Hepatocyte (in vitro differentiated cells): ENCODE measurements at places on chromosomes 4 and X.

DNA sequence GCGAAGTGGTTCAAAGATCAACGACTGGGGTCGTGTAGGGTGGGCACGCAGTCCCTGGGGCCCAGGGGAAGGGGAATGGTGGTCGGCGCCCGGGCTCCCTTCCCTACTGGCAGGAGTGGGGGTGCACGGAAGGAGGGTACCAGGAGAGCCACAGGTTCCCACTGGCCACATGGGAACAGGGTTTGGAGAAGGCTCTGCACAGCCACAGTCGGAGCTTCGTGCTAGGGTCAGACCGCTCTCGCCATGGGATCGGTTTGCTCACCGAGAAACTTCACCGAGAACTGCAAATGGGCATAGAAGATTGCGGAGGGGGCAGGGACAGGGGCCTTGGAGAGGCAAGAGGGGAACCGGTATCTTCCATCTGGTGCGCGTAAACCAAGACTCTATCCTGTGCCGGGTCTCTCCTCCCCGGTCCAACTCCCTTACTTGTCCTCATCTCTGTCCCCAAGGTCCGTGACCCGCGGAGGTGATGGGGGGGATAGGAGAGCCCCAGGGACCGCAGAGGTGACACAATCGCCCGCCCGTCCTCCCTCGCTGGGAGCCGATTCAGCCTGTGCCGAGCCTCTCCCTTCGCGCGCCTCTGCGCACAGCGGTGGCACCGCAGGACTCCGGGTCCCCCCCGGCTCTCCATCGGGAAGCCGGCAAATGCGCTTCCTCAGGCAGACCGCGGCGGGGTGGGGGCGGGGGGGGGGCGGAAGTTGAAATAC, 1.0 kb downstream of the SCD5 start:
- no peak for DNase-seq

DNA sequence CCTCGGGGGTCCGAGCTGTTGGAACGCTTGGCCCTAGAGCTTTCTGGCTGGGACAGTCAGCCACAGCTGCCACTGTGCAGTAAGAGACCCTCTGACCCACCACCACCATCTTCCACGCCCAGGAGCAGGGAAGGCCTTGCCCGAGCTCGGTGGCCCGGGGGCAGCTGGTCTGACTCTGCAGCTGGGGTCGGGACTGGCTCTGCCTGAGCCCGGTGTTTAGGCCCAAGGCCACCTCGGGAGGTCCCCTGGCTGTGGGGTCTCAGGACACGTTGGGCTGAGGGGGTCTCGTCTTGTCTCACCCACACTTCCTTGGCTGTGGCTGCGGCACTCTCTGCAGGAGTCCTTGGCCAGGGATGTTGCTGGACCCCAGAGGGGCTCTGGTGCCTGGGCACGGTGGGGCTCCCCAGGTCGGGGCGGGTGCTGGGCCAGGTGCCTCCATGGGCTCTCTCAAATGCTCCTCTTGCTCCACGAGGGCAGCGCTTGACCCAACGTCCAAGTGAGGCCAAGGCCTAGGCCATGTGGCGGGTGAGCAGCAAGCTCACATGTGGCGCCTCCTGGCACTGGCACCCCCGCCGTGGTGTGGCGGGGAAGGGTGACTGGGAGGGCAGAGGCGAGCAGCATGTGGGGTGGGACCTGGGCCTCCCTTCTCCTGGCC, 22.9 kb downstream of the DOK7 start:
- no peak for DNase-seq

- DNase-seq = no peak
Observed at GRCh38 chr4:165964591-165964990, 91.6 kb downstream of the TLL1 start.

DNA sequence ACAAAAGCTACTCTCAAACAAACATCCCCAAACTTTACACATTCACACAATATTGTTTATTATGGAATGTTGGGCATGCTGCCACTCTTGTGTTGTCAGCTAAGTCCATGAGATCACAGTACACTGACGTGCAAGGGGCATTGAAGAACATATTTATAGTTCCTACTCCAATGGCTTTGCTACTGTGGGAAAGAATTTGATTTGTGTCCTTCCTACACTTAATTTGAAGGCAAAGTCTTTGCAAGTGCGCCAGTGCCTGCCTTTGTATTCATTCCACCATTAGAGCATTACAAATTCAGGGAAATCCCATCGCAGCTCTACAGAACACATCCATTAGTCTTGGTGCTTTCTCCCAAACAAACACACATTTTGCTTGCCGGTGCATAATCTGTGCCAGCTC, 45.4 kb upstream of the FTHL17 start:
- no peak for DNase-seq

- no peak for DNase-seq
Observed at GRCh38 chrX:151006410-151007109, 23.4 kb downstream of the HMGB3 start.

GRCh38 chr4:62262676-62263075, 1062.5 kb downstream of the ADGRL3 start:
- no peak for DNase-seq

DNA sequence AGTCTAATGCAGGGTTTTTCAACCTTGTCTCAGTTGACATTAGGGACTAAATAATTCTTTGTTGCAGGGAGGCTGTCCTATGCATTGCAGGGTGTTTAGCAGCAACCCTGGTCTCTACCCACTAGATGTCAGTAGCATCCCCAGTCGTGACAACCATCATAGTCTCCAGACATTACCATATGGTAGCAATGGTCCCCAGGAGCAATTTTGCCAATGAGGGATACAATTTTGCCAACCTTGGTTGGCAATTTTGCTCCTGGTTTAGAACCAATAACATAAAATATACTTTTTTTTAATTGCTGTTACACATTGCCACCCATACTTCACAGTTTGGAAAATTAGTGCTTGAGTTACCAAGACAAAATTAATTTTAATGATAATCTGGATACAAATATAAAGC, 6.0 kb downstream of the EREG start:
- peak; percentile 72 for DNase-seq

DNA sequence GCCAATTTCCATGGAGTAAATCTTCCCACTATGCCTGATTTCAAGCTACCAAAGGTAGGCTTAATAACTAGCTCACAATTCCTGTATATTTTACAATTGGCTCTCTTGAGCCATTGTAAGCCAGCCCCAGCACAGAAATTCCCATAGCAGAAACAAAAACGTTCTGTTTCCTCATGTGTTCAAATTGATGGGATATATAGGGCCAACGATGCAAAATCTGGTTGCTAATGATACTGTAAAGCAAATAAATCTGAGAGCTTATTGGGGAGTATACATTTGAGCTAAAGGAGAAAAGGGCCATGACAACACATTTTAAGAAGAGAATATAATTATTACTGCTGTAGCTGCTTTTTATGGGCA, 267.1 kb upstream of the FTHL17 start:
- DNase-seq = no peak

DNA sequence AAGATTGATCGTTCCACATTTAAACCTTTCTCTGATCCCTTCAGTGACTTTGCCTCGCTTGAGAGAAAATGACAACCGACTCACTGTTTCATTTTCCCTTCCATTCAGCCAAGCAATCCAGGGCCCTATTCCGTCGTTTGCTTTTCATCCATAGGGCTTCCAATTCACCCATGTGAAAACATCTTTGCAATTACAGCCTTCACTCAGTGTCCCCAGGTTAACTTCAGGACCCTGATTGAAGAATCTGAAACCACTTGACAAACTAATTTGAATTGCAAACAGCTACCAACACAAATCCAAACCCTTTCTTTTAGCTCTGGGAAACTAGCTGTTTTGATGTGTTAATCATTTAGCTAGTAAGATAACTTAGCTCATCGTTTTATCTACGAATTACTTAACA, 120.2 kb upstream of the FAM9C start:
- no peak for DNase-seq

DNA sequence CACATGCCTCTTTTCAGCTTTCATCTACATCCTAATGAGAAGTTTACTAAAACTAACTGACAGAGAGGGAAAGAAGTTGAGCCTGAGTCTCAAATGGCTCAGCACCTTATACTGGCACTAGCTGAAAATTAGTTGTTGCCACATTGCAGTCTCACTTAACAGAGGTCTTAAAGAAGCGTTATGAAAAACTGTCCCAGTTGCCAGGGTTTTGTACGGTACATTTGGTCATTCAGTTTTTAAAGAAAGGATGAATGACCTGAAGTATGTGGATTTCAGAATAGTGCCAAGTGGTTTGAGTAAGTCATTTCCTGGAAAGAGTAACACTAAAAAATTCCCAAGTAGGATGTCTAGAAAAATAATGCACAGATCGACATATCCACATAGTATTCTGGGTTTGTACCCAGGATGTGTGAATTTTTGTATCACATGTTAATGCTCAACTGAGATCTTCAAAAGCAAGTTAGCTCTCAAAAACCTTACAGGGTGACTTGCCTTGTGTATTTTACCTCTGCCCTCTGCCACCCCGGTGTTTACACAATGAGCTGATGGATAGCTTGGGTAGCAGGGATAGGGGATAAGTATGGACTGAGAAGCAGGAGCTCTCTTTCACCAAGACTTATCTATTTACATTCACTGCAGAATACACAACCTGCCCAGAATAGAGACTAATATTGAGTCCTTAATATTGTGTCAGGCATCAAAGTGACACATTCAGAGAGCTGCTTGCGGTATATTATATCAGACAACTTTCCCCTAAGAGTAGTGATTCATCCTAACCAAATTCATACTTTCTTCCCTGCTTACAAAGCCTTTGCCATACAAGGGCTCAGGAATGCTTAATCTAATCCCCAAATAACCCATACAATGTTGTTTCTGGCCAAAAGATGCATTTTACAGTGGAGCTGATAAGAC, 1075.7 kb upstream of the PABPC4L start:
- no peak for DNase-seq

DNA sequence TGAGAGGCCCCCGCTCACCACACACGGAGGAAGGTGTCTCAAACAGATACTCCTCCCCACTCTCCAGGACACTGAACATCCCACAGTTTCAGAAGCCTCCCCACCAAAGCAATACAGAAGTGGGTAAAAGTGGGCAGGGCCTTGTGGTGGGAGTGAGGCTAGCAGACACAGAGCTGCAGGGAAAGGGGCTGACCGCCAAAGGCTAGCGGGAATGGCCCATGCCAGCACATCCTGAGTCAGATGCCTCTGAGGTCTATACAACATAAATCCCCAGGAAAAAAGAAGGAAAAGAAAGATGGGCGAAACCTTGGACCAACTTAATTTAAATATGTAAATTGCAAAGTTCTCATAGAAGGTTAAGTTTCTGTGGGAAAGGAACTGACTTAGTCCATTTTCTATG, 21.9 kb upstream of the ARHGAP10 start:
- no peak for DNase-seq

DNA sequence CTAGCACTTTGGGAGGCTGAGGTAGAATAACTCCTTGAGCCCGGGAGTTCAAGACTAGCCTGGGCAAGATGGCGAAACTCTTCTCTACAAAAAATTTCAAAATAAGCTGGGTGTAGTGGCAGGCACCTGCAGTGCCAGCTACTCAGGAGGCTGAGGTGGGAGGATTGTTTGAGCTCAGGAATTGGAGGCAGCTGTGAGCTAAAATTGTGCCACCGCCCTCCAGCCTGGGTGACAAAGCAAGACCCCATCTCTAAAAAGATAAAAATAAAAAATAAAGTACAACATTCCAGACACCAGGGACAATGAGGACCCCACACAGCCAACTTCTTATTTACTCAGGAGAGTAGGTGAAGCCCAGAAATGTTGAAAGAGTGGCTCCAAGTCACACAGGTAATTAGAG, 53.0 kb downstream of the APBB2 start:
- DNase-seq = no peak

DNA sequence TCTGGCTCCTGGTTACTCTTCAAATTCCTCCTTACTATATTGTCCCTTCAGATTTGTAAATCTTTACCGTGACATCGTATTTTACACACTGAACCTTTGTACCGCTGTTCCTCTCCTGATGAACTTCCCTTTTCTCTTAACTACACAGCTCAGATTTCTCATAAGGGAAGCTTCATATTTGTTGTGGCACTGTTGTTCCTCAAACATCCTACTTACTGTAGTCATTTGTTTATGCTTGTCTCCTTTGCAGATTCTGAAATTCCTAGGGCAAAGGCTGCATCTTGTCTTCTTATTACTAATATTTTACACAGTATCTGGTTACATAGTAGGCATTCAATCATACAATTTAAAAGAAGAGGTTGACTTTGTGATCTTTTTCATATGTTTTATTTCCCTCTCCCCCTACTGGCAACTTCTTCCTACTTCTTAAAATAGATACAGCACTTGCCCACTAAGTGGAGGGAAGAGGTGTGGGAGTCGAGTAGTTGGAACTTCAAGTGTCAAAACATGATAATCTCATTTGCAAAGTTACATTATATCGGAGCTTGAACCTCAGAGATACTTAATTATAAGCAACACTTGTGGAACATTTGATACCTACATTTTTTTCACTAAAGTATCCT, 50.0 kb downstream of the TET2 start:
- no peak for DNase-seq

DNA sequence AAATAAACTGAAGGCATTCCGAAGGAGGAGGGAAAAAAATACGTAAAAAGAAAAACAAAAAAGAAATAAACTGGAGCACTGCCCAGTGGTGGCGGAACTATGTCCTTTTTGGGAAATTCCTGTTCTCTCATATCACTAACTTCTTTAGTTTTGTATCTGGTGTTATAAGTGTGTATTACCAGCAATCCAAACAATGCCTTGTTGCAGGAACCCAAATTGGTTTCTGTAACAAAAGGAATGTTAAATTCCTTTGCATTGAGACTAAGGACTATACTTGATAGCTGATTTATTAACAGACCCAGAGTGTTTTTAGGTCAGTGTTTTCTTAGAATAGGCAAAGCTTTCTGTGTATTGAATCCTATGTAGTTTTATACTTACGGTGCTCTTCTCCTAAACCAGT, 6.6 kb downstream of the CCNG2 start:
- DNase-seq = no peak

DNA sequence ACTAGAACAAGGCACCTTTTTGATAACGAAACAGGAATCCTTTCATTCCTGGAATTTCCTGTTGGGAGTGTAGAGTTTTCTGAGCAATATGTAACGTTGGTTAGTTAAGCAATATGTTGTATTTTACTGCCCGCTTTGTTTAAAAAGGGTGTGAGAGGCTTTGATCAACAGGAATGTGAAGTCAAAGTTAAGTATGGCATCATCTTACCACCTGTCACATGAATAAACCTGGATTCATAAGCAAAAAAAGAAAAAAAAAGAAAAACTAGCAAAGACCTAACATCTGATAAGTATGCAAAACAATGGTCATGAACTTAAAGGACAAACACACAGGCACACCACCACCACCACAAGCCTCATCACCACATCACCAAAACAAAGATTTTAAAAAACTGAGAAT, 7.1 kb upstream of the CXCL5 start:
- peak; percentile 39 for DNase-seq

- peak; percentile 53 for DNase-seq
Observed at GRCh38 chr4:57109847-57110639, at the start of gene IGFBP7. Gene IGFBP7 (minus strand): TSS chr4:57110385. CDS start chr4:57110351, 34 bp downstream.

GRCh38 chr4:41791557-41791956, 43.0 kb upstream of the PHOX2B start:
- no peak for DNase-seq

GRCh38 chr4:972651-973424, 531 bp downstream of the DGKQ start:
- DNase-seq = peak; percentile 57

DNA sequence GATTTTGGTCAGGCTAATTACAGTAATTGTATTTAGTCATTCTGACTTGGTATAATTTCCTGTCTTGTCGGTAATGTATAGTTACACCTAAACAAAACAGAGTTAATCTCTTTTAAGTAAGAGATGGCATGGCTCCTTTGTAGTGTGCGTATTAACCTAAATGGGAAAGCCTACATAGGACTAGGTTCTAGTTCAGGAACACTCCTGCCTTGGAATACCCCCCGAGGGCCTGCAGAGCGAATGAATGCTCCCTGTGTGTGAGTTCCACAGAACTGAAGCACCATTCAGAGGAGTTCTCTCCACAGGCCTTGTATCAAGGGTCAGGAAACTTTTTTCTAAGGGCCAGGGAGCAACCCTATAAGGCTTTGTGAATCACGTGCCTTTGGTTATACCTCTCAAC, 44.9 kb upstream of the STIM2 start:
- DNase-seq = no peak
